ENCODE measurements at places on chromosomes 1 and 21.

- DNase-seq = no peak
Measured at GRCh38 chr21:38129711-38130110, 127.1 kb upstream of the KCNJ15 start.

GRCh38 chr1:64733581-64734286 is 11.1 kb upstream of the RAVER2 start:
- no peak for DNase-seq

GRCh38 chr1:46458190-46458589 is 31.4 kb upstream of the DMBX1 start:
- DNase-seq = no peak

DNA sequence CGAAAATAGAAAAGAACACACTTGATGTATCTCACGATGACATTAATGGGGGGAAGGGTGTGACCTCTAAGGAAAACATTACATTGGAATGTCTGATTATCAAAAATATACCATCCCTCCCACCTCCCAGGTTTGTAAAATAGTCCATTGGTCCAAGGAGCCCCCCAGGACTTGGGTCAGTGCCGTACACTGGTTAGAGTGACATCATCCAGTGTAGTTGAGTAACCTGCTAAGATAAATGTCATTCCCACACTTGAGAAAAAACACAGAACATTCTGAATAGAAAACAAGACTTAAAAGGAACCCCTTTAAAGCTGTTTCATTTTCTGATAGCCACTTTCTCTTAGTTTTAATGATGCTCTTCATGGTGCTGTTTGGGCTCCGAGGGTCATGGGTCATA is 15.2 kb downstream of the DDX20 start:
- no peak for DNase-seq

Measured in A549 (cell line).